ENCODE measurements at places on chromosomes 11 and 22.

DNA sequence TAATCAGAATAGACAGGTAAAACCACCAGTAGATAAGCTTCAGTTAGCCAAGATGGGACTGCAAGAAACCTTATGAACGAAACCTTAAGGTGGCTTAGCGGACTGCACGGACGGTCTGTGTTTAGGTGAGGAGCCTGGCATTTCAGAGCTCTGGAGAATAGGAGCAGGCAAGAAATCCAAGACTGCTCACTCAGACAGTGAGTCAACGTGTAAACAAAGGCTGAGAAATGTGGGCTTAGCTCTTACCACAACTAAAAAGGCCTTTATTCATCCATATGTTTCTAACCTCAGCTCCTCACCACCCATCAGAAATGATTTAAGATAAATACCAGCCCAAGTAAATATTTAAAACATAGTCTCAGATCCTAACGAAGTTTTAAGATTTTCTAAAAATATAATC lies 657.7 kb downstream of the OPCML start:
- peak; percentile 90 for DNase-seq

GRCh38 chr11:17931595-17931994 lies 81.3 kb downstream of the SERGEF start:
- DNase-seq = no peak

DNA sequence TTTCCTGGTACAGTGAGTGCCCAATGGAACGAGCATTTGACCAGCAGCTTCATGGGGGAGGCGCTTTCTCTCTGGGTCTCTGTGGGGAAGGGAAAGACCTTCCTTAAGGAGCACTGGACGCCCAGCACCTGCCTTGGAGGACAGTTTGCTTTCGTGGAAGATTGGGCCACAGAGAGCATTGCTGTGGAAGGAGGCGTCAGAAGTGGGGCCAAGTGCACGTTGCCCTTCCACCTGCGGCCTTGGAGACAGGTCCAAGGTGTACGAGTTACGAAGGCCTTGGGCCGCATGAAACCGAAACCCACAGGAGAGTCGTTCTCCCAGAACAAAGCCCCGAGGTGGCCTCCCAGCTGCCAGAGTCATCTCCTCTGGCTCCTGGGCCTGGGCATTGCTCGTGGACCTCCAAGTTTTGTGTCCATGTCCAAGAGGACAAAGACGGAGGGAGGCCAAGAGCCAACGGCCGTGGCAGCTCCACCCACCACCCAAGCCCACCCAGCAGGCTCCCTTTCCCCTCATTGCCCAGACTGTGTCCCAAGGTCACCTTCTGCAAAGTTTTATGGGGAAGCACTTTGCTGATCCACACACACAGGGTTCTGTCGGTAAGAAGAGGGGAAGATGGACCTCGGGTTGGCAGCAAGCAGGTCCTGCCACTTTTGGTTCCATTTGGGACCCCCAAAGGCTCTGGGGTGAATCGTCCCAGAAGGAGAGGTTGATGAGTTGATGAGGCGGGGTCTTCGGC lies 5.8 kb upstream of the NLRP6 start:
- no peak for DNase-seq

DNA sequence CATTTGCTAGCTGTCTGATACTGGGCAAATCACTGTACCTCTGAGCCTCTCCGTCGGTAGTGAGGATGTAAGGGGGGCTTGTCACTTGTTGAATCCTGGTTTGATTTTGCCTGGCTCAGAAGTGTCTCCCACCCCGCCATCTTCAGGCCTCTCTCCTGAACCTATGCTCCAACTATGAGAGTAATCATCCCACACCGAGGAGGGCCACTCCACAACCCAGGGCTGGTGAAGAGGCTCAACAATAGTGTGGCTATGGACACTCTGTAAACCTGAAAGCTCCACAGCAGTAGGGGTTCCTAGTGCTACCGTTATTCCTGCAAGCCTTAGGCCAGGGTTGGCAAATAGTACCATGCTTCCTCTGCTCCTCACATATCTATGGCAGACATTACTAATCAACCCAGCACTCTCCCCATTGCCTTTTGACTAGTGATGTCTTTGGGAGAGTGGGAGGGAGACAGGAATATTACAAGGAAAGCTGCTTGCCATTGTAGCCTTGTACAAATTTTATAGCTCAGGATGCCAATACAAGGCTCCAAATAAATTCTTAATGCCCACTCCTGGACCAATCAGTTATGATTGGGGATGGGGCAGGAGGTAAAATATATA lies 134.0 kb upstream of the TEAD1 start:
- DNase-seq = peak; percentile 66

GRCh38 chr11:130388607-130389205 lies 39.7 kb downstream of the ADAMTS8 start:
- no peak for DNase-seq

GRCh38 chr22:32389685-32390084 lies 22.4 kb downstream of the RTCB start:
- no peak for DNase-seq

GRCh38 chr22:25067851-25068421 lies 115.4 kb downstream of the KIAA1671 start:
- DNase-seq = no peak

DNA sequence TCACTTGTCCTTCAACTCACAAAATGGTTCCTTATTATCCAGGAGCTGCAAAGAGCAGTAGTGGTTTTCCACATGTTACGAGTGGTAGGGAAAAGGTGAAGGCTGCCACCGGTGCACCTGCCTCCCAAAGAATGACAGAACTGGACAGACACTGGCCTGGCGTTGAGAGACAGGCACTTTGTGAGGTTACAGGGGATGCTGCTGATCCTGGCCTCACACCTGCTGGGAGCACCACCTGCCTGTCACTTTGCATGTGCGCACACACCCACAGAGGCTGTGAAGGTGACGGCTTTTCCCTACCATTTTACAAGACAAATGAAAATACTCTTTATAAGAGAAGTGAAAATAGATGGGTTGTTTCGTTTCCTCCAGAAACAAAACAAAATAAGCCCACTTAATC lies 175.3 kb upstream of the B3GAT1 start:
- DNase-seq = no peak

- DNase-seq = no peak
Observed at GRCh38 chr11:66066751-66067150, 3.3 kb upstream of the PACS1 start.

DNA sequence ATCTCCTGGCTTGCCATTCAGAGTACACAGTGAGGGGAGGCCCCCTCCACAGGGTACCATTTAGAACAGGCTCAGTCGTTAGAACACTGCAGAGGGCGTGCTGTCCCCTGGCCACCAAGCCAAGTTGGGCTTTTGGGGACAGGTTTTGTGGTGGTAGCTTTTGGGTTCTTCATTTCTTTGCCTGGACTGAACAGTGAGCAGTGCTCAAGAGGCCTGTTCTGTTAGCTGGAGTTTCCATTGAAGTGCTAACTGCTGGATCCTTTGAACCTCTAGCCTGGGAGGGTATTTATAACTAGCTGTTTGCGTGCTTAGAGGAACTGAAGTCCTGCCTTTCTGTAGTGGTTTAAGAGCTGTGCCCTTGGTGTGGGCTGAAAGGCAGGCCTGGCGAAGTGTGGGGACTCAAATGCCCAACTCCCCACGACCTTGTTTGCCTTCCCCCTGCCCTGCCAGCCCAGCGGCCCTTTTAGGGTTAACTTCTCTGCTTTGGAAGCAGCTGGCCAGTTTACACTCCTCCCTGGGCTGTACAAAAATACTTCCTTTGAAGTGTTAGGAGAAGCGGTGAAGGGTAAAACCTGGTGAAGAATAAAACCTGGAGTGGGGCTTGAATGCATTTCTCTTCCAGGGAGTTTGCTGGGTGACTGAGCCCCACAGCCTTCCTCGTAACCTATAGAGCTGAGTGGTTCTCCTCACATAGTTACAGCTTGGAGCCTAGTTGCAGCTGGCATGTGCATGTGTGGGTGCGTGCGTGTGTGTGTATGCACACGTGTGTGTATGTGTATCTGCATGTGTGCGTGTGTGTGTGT lies 34.6 kb downstream of the ZNRF3 start:
- peak; percentile 53 for DNase-seq

GRCh38 chr11:103397369-103397768 lies 288.1 kb downstream of the DYNC2H1 start:
- peak; percentile 9 for DNase-seq

DNA sequence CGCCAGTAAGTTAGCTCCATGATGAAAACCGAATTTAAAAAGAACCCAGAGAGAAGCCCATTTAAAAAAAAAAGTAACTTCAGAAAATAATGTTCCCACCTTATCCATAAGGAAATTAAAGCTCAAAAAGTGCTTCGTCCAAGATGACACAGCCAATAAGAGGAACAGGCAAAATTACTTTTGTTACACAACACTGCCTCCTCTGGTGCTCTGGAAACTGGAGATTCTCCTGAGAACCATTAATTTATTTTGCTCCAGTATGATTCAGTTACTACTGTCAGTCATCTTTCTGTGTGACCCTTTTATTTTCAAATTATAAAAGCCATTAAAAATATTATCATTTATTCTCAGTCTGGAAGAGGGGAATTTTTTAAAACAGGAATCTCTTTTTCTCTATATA lies 2.0 kb downstream of the IFT27 start:
- peak; percentile 43 for DNase-seq

DNA sequence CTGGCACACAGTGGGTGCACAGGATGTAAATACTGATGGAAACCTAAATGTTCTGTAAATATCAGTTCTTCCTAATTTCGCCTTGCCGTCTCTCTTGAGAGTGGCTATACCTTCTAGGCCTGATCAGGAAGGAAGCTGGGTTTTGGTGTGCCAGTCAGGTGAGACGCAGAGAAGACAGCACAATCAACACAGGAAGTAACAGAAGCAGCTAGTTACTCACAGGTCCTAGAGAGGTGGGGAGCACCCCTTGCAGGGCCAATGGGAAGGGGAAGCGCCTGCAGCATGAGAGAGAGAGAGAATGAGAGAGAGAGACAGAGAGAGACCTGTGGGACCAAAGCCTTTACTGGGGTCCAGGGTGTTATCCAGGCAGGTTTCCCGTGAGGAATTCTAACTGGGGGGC lies 80.8 kb downstream of the FBLN1 start:
- DNase-seq = no peak

DNA sequence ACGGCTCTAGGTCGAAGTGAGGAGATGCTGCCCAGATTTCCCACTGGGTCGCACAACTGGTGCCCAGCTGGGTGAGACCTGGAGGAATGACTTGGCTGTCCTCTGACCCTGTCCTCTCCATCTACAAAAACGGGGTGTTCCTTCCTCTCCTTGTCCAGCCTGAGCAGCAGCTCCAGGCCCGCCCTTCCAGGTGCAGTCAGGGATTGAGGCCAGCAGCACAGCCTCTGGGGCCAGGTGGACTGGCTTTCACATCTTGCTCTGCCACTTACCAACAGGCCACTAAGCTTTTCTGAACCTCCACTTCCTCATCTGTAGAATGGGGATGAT lies 91.7 kb upstream of the LMO1 start:
- DNase-seq = no peak

GRCh38 chr11:59755701-59756557 lies 753 bp downstream of the STX3 start:
- peak; percentile 52 for DNase-seq

- DNase-seq = peak; percentile 77
Observed at GRCh38 chr11:31968461-31969358, 122.2 kb upstream of the RCN1 start.

DNA sequence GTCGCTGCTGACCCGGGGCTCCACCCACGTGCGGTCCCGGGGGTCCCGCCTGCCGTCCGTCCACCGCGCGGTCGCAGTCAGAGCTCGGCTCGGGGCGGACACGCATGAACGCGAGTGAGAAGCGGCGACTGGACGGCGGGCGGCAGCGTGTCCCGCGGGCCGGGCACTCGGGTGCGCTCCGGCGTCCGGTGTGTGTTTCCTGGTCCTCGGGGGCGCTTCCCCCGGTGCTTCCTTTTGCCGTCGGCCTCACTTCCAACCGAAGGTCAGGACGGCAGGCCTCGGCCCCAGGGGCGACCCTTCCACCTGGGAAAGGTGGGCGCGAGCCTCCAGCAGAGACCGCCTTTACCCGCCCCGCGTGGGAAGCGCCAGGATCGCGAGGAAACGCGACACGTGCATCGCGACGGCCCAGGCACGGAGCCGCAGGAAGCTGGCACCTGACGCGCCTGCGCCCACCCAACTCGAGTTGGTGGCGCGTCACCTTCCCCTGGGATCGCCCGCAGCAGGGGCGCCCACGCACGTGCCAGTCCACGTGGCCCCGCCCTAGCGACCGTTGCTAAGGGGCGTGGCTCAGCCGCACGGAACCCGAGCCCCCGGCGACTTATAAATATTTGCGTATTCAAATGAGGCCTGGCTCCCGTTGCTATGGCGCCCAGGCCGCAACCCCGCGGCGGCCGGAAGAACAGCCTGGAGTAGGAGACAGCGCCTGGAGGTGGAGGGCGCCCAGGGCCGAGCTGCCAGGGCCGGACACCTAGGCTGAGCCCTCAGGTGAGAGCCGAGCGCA lies at the start of gene LRRC56:
LRRC56 (plus strand) TSS at position 687 of the 781 bp plus-strand sequence. CDS start 3,158 bp downstream, outside the sequence.
- peak; percentile 72 for DNase-seq

DNA sequence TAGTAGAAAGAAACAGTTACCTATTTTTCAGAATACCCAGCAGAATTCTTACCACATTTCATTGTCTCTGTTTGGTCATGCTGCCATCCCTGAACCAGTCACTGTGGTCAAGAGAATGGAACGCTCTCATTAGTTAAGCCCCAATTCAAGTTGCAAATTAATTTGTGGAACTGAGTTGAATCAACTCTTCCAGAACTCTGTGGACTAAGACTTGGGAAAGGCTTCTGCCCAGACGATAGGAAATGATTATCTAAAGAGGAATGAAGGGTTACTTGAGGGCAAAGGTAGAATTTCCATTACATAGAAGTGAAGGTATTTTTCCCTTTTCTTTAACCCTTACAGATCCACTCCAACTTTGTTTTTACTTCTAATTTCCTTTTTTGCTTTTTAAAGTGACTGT lies 286.4 kb downstream of the DYNC2H1 start:
- peak; percentile 77 for DNase-seq

DNA sequence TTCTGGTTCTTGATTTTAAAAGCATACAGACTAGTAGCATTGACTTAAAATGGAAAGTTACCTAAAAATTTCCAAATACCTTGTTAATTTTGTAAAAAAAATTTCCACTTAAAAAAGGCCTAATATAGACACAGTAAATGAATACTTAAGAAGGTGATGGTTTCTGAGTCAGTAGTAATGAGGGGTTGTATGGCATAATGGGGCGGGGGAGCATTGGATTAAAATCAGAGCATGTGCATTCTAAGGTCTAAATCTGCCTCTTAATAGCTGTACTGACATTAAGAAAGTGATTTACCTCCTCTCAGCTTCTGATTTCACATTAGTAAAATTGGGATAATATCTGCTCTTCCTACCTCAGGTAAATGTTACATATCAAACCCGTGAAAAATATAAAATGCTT lies 446.5 kb downstream of the AASDHPPT start:
- no peak for DNase-seq

DNA sequence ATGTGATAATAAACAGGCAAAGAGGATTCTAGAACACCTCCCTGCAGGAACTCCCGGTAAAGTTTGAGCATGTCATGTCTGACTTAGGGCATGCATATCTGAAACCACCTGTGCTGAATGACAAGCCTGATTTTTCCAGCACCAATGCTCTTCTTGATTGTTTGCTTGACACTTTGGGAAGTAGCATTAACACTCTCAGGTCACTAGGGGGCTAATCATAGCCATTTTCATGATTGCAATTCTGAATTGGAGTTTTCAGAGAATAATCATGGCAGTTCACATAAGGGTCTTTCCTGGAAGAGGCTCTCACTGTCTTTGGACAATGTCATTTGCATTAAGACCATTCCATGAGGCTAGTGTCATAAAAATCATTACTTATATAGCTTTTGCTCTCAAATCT lies 234.4 kb upstream of the MTNR1B start:
- peak; percentile 8 for DNase-seq

- peak; percentile 61 for DNase-seq
Observed at GRCh38 chr11:61627850-61628661, 47.2 kb upstream of the SYT7 start.
